ENCODE measurements at places on chromosomes 4 and X. TPM values are rescaled to one million over a fixed set of nuclear protein-coding genes. Genes with fewer than 3 reads are reported as not detected.

CXCL8 gene
- 0.58 TPM for total RNA-seq

POLN gene
- total RNA-seq = 5.3 TPM

NPY1R gene
- total RNA-seq = not detected

TMEM185A gene
- 17.7 TPM for total RNA-seq

DDX53 gene
- not detected for total RNA-seq

RHOXF2 gene
- total RNA-seq = not detected

CACNA1F gene
- under 0.01 TPM for total RNA-seq

MTNR1A gene
- total RNA-seq = not detected
